ENCODE measurements at places on chromosomes 3 and 15. TPM values are rescaled to one million over a fixed set of nuclear protein-coding genes. Genes with fewer than 3 reads are reported as not detected.

Gene NPAP1
- not detected for total RNA-seq

Gene STARD9
- 19.1 TPM for total RNA-seq

Gene NOP10
- total RNA-seq = 189 TPM

Gene COL6A6
- not detected for total RNA-seq

Gene COL8A1
- 462 TPM for total RNA-seq

Gene PRR23E
- not detected for total RNA-seq

Gene PIGZ
- total RNA-seq = 3.5 TPM

Gene SLMAP
- 25.3 TPM for total RNA-seq

Gene HGD
- 0.25 TPM for total RNA-seq

Gene NPHP3
- total RNA-seq = 14.1 TPM

Gene SPINT1
- 1.6 TPM for total RNA-seq

Gene SSUH2
- not detected for total RNA-seq

Gene UCN2
- not detected for total RNA-seq

Gene SHC4
- 0.57 TPM for total RNA-seq

Gene STRC
- not detected for total RNA-seq

Gene ATP13A5
- total RNA-seq = not detected

Gene RAB6B
- 0.32 TPM for total RNA-seq

Gene CCR3
- not detected for total RNA-seq

Gene RETNLB
- not detected for total RNA-seq

Gene XYLB
- 3.2 TPM for total RNA-seq

Gene TMEM212
- not detected for total RNA-seq

Gene WDR49
- 0.65 TPM for total RNA-seq

Gene PTH1R
- total RNA-seq = 0.06 TPM

Gene GCSAM
- total RNA-seq = not detected

Gene TMC3
- total RNA-seq = not detected

Gene STAC
- total RNA-seq = 7.4 TPM

Gene ESYT3
- not detected for total RNA-seq

Gene ACKR4
- 0.50 TPM for total RNA-seq

Gene ISLR
- total RNA-seq = 0.06 TPM

Gene PARP9
- 16.8 TPM for total RNA-seq

Gene CNTN3
- 0.44 TPM for total RNA-seq

Gene TOP2B
- total RNA-seq = 56.5 TPM

Gene JMJD7
- total RNA-seq = 3.1 TPM

Gene PPP2R3A
- 7.1 TPM for total RNA-seq

Gene KLHL6
- total RNA-seq = 6.9 TPM

Gene IL17RC
- total RNA-seq = 11.7 TPM

Gene SLITRK3
- not detected for total RNA-seq

Gene MAP2K5
- 2.9 TPM for total RNA-seq

Gene EPHB3
- under 0.01 TPM for total RNA-seq

Gene CCDC33
- total RNA-seq = not detected

Gene CHRM5
- 0.31 TPM for total RNA-seq

Gene CYP19A1
- total RNA-seq = not detected

Gene IL16
- 4.9 TPM for total RNA-seq

Gene GNAT1
- not detected for total RNA-seq

Gene RGMA
- not detected for total RNA-seq

Gene CLDN16
- 0.06 TPM for total RNA-seq

Gene ZNF501
- 5.3 TPM for total RNA-seq

Gene WDR72
- total RNA-seq = not detected

Gene ITIH1
- total RNA-seq = 0.16 TPM

Gene BFSP2
- not detected for total RNA-seq

Gene SCG5
- total RNA-seq = 0.49 TPM

Gene ADAMTSL3
- 9.2 TPM for total RNA-seq

Gene LIPC
- total RNA-seq = not detected

Gene ASB14
- not detected for total RNA-seq

Gene PDZRN3
- 0.19 TPM for total RNA-seq

Gene ZBED2
- total RNA-seq = not detected

Gene FAM81A
- total RNA-seq = 0.06 TPM

Gene RLBP1
- total RNA-seq = not detected

Gene GOLGA8J
- 0.13 TPM for total RNA-seq

All from bladder microvascular endothelial cell (primary cell).